ENCODE measurements at places on chromosomes 6 and 20.
A peak's percentile ranks its signal among the peaks of the same experiment; 100 is the strongest.

DNA sequence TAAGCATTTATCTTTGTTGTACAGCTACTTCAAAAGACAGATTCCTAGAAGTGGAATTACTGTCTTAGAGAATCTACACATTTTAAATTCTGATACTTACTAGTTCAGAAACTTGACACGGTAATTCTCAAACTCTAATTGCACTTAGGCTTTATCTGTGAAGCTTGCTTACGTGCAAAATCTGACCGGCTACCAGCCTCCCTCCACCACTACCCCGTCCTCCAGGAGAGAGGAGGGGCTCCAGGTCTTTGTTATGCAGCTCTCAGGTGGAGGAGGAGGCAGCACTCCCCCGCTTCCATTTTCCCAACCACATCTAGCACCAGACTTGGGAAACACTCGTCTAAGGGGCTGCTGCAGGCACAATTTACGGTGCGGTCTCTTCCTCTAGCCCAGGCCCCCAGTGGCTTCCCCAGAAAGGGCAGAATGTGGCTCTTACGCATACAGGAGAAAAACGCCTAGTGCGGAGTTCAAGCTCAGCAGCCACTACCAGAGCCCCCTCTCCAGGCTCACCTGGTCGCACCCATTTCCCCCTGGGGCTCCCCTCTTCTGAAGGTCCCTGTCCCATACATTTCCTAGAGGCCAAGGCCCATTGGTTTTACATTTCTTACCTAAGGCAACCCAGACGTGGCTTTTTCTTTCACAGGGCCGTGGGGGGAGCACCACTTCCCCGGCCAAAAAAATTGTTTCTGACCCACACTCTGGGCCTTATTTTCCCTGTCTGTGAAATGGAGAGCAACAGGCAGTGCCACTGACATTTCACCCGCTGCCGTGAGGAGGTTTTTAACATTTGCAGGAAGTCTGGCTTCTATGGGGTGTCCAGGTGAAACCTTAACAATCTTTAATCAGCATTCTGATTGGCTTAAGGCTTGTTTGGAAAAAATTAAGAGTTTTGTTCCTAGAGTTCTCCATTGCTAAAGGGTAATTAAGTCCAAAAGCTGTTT lies 1.6 kb upstream of the TGIF2 start:
- DNase-seq, result no peak

DNA sequence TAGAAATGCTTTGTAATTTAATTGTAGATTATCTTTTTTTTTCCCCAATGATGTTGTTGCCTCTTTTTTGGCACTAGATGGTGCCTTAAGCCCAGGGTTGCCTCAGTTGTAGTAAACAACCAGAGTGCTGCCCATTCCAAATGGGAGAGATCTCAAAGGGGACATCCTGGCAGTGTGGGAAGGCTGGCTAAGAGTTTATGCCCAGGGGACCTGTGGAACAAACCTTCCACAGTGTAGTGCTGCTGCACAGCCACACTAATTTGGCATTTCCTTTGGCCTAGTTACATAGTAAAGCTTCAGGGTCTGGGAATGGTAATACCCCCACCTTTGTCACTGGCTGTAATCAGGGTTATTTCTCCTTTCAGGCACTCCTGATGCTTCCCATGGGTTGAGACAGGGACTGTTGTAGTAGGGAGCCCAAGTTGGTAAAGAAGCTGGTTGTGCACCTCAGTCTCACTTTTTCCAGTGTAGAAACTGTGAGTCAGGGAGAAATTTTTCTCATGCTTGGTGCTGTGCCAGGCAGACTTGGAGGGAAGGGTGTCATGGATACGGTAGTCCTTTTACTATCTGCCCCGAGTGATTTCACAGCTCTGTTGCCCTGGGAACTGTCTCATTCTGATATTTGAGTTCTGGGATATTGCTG lies 177.8 kb upstream of the ECI2 start:
- no peak for DNase-seq

DNA sequence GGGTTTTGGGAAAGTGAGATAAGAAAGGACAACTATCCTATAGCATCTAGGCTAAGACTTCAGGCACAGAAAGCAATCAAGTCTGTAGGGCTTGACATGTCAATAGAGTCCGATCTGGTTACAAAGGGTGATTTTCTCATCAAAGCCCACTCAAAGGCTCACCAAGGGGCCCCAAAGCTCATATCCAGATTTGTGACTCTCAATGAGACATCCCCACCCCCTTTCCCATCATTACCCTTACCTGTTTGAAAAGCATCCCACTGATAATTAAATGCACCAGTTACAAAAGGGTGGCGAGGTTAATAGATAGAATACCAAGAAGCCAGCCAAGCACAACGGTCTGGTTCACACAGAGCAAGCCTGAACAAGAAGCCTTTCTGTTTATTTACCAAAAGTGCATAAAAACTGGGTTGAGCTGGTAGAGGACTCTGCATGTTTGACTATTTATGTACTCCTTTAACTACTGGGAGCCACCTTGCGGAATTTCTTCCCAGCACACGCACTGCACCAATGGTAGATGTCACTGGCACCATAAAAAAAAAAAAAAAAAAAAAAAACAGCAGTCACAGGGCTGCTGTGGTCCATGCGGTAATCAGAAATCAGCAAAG lies 6.1 kb downstream of the JAG1 start:
- no peak for DNase-seq

GRCh38 chr6:73766040-73766439 lies 70.0 kb downstream of the CD109 start:
- DNase-seq, result peak; percentile 16

GRCh38 chr6:158568549-158568948 lies 8.7 kb downstream of the TMEM181 start:
- no peak for DNase-seq

DNA sequence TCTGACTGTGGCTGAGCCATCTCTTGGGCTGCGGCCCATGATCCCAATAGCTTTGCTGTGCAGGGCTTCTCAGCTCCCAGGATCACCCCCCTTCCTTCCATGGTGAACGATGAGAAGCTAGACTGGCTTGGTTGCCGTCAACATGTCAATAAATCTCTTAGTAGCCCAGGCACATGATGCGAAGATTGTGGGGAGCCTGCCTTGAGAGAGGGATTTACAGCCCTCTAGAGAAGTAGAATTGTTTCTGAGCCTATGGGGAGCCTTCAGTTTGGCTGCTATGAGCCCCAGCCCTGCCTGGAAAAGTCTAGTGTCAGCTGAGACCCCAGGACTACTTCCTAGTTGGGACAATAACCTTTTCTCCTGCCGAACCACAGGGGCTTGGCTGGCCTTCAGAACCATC lies 3.3 kb upstream of the PIGT start:
- DNase-seq, result no peak

- no peak for DNase-seq
Measured at GRCh38 chr20:36035745-36036144, 67.4 kb downstream of the CNBD2 start.

- no peak for DNase-seq
Measured at GRCh38 chr6:13653296-13653695, 38.2 kb downstream of the NOL7 start.

DNA sequence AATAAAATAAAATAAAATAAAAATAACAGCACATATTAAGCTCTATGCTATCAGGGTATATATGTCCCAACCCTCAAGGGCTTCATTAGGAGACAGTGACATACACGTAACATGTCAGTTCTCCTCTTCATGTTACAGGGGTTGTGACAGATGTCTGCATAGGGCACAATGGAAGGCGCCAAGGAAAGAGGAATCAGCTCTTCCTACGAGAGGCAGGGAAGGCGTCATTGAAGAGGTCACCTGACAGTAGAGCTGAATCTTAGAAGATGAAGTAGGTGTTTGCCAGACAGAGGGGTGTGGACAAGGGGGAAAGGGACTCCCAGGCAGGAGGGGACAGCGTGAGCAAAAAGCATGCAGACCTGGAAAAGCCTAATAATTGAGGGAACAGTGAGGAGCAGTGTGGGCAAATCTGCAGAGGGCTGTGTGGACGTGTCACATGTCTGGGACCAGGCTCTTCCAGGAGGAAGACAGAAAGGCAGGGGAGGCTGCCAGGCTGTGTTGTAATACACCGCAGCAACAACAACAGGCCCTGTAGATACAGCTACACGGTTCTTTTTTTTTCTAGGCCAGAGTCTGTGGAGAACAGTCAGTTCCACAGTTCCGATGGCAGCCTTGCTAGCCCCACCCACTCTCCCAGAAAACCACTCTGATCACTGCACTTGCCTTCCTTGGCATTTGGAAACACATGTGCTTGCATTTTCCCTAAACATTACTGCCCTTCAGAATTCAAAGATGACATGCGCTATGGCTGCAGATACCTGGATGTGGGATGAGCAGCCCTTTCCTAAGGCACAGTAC lies 2.5 kb upstream of the FKBP5 start:
- no peak for DNase-seq
